ENCODE measurements at places on chromosomes 12 and 14.

DNA sequence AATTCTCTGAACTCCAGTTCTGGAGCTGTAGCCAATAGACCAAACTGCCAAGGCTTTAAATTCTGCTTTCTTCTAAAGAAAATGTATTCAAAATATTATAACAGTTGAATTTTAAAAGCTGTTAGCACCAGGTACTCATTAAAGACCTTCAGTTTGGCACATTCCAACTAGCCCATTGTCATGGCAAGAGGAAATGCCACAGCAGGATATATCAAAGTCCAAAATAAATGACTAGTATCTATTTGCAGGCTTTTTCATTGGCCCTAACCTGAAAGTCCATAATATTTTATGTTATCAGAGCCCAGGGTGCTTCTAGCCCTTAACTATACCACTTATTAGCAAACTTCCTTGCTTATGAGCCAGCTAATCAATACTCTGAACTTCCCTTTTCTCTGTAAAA is 3.1 kb upstream of the RIC8B start:
- DNase-seq = no peak

DNA sequence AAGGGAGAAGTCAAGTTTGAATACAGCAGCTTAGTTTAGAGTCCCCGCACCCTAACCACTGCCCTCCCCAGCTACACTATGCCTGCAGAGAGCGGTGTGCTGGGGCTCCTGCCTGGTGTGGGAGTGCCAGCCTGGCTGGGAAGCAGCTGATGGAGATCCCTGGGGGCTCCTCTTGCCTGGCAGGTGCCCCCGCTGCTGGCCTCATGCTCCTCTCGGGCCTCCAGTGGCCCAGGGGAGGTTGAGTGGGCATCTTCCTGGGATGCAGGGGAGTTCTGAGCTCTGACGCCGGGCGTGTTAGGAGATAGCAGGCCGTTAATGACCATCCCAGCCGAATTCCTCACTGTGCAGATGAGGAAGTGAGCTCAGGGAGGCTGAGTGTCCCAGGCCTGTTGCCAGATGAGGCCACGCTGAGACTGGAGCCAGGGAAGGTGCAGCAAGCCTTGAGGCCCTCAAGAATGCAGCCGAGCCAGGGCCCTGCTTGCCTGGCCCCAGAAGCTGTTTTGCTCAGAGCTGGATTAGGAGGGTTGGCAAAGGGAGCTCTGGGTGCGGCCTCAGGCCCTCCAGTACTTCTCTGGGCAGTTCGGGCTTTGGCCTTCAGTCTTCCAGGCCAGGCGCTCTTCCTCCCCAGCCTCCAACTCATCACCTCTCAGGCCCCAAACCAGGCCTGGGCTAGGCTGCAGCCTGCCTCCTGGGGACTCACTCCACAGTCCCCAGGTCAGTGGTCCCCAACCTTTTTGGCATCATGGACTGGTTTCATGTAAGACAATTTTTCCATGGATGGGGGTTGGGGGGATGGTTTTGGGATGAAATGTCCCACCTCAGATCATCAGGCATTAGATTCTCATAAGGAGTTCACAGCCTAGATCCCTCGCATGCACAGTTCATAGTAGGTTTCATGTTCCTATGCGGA is 6.6 kb upstream of the CYP46A1 start:
- no peak for DNase-seq

GRCh38 chr12:57993030-57993429 is 51.7 kb downstream of the ATP23 start:
- no peak for DNase-seq

GRCh38 chr12:71671816-71672215 is 7.7 kb downstream of the THAP2 start:
- no peak for DNase-seq

DNA sequence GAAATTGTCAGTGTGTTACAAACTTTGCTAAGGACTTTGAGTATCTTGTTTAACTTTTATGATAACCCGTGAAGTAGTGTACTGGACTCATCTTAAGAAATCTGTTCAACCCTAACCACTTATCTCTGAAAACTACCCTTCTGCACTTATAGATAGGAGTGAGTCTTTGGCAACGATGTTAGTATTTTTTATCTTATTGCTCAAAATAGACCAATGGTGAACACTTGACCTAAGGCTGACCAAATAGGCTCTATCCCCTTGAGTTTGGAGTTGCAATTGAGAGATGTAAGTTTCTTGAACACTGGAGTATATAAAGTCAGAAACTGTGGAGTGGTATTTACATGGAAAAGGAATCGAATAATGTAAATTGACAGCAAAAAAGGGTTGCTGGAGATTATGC is 786.1 kb downstream of the TMTC2 start:
- no peak for DNase-seq

- no peak for DNase-seq
Measured at GRCh38 chr12:94731733-94732360, 81.5 kb upstream of the TMCC3 start.

DNA sequence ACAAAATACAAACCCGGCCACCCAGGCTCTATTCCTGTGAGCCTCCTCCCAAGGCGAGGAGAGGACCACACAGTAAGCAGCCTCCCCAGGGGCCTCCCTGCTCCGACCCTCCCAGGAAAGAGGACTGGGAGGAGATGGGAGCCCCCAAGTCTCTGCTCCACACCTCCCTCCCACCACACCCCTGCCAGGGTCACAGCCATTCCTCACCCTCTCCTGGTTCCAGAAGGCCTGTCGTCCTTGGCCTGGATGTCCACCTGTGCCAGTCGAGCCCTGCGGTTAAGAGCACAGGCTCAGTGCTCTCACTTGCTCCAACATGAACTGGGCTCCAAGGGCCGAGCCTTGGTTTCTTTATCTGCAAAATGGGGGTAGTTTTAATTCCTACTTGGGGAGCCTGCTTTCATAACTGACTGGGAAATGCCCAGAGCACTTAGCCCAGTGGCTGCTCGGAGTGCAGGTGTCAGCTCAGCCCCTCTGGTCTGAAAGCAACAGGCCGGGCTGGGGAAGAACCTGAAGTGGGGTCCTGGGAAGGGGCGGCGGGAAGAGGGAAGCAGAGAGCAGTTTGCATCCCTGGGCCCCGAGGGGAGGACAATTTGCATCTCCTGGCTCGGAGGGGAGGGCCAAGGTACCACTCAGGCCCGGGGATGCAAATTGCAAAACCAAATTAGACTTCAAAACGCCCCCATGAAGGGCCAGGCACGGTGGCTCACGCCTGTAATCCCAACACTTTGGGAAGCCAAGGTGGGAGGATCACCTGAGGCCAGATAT is 23.6 kb downstream of the TCHP start:
- no peak for DNase-seq

GRCh38 chr12:90729736-90730135 is 225.2 kb downstream of the CCER1 start:
- no peak for DNase-seq

DNA sequence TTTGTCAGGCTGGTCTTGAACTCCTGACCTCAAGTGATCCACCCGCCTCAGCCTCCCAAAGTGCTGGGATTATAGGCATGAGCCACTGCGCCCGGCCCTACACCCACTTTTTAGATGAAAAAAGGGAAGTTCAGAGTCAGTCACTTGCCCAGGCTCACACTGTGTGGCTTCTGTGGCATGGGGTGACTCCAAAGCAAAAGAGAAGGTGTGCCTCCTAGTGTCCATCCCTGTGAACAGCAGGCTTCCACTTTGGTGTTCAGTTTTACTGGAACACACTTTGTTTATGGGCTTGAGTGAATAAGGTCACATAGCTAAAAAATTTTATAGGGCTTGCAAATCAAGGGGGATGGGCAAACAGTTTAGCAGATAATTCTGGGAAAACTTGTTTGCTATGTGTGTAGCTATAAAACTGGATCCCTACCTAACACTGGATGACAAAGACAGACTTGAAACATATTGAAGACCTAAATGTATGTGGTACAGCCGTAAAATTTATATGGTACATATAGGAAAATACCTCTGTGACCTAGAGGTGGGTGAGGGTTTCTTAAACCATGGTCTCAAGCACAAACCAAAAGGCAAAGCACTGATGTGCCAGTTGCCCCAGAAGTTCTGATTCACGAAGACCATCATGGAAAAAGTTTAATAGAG is 54.9 kb downstream of the EID3 start:
- no peak for DNase-seq

- DNase-seq = no peak
Measured at GRCh38 chr12:119446459-119446858, 111.9 kb downstream of the CCDC60 start.

DNA sequence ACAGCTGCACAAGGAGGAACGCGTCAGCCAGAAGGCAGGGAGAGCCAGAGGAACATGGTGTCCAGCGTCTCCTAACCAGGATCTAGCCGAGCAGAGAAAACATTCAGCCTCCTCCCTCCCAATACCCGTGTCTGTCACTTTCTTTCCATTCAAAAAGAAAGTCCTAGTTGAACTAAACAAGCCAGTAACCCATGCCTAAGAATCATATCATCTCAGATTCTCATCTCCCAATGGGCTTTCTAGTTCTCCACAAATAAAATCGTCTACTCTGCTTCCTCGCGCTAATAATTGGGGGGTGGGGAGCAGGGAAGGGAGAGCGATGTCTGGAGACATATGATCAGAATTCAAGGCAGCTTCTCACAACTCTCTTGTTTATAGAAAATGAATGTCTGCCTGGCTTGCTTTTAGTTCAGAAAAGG is 7.4 kb downstream of the NKX2-1 start:
- no peak for DNase-seq

- peak; percentile 94 for DNase-seq
Measured at GRCh38 chr14:102304611-102305506, at the start of gene MOK. Gene MOK (minus strand): TSS chr14:102305164. CDS start chr14:102304968, 196 bp downstream.

GRCh38 chr12:15728118-15728598 is 61.0 kb downstream of the EPS8 start:
- DNase-seq = no peak

DNA sequence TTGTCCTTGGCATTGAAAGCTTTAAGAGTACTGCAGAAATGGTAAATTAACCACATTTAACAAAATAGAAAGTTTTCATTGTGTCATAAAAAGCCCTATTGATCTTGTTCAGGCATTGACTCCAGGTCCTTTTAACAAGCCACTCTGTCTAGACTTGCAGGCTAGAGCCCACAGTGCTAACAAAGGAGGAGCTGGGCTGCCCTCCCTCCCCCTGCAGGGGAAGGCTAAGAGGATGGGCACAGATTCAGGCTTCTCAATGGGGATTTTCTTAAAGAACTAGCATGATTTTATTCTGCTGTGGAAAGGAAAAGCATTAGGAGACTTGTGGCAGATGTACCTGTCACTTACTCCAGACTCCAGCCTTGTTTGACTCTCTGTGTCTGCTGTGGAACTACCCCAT is 463.6 kb downstream of the NRXN3 start:
- DNase-seq = no peak

DNA sequence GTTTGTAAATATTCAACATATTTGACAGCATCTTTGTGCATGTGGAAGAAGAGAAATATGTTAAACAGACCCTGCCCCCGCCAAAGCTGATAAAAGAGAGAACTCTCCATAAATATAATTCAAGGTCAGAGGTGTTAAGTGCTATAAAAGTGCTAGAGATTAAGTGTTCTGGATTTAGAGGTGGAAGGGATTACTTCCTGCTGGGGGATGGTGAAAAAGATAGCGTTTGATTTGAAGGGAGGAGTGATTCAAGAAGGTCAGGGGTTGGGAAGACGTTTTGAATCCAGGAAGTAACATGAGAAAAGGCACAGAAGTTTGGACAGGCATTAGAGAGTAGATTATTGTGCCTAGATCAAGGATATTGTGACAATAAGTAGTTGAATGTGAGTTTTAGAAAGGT is 30.2 kb downstream of the RIC8B start:
- no peak for DNase-seq

DNA sequence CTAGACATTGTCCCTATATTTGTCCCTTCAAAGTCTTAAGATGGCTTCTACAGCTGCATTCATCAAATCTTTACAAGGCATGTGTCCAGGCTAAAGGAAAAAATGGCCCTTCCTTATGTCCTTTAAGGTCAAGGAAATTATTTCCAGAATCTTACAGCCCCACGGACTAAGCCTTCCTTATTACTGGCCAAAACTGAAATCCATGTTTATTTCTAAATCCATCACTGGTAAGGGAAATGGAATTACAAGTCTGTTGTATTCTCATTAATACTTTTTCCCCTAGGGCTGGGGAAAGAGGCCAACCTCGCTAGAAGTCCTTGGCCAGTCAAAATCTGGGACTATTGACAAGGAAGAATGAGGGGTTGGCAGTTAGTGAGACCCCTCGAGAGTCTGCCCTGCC is 252.5 kb downstream of the TMEM132C start:
- DNase-seq = no peak

DNA sequence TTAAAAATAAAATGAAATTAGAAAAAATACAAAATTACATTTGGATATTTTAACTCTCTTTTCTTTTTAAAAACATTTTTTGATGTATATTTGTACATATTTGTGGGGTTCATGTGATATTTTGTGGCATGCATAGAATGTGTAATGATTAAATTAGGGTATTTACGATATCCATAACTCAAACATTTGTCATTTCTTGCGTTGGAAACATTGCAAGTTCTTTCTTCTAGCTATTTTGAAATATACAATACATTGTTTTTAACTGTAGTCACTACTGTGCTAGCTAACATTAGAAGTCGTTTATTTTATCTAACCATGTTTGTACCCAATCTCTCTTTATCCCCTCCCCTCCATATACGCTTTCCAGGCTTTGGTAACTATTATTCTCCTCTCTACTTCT is 13.9 kb upstream of the EIF2S3B start:
- DNase-seq = no peak

GRCh38 chr14:42804141-42804540 is 1197.5 kb downstream of the LRFN5 start:
- DNase-seq = no peak

DNA sequence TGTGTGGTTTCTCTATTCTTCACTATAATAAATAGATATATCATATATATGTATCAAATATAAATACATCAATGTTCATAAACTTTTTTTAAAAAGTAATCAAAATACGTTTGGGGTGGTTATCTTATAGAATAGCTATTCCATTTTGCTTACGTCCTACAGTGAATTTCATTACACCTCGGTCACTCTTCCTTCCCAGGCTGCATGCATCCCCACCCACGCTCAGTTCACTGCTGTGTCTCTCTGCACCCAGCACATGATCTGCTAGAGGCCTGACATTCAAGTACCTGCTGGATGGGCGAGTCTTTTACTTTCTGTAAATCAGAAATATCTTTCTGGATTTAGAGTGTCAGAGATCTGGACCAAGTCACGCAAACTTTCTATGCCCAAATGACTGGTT is 3.6 kb downstream of the STX2 start:
- no peak for DNase-seq

DNA sequence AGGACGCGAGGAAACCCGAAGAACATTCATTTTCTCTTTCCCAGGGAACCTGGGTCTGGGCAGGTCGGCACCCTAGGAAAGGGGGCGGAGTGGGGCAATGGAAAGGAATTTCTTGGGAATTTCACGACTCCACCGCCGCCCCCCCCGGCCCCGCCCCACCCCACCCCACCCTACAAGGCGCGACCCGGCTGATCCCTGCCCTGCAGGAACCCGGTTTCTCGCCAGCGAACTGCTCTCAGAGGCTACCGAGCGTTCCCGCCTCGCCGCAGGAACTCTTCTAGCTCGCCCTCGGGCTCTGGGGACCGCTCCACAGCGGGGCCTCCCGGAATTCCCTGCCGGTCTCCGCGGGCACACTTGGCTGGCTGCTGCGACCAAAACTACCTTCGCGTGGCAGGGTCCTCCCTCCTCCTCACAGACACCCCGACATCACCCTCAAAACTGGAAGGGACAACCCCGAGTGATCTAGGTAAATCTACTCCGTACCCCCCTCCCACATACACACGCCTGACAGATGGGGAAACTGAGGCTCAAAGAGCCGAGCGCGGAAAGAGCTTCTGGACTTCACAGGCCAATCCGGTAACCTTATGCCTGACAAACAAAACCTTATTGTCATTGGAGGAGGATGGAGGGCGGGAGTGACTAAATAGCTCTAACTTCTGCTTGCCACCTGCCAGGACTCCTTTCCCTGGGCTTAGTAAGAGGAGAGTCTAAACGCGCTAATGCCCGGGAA is 785 bp upstream of the ACTN1 start:
- no peak for DNase-seq
